Anterior cingulate cortex (tissue), 58 donors: ENCODE measurements at places on chromosomes 3 and 15.

- DNase-seq = peak; percentile 1
Measured at GRCh38 chr3:59341459-59341858, 291.6 kb upstream of the CFAP20DC start.

DNA sequence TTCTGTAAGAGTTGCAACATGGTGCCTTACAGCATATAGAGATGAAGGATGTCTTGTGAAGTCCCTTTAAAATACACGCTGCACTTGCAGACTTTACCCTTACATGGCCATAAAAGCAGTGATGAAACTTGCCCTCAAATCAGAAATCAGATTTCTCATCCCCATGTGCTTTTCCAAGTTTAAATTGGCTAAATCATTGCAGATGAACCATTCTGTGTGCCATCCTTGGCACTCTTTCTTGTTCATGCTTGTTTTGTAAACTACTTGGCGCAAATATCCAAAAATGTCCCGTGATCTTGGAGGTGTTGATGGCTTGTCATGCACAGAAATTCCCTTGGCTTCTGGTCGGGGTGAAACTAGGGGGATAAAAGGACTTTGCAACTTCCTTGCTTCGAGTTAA lies 135.7 kb downstream of the LRIG1 start:
- DNase-seq = no peak

- no peak for DNase-seq
Measured at GRCh38 chr3:38636464-38636863, 13.0 kb downstream of the SCN5A start.

DNA sequence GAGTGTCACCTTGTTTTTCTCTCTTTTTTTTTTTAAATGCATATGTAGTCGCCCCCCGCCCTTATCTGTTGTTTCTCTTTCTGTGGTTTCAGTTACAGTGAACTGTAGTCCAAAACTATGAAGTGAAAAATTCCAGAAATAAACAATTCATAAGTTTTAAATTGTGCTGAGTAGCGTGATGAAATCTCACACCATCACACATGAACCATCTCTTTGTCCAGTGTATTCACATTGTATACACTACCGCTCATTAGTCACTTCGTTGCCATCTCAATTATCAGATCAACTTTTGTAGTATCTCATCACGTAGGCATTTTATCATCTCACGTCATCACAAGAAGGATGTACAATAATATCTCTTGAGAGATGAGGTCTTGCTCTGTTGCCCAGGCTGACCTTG lies 62.5 kb upstream of the MLF1 start:
- no peak for DNase-seq

GRCh38 chr15:36363335-36363734 lies 216.1 kb upstream of the CDIN1 start:
- DNase-seq = no peak

DNA sequence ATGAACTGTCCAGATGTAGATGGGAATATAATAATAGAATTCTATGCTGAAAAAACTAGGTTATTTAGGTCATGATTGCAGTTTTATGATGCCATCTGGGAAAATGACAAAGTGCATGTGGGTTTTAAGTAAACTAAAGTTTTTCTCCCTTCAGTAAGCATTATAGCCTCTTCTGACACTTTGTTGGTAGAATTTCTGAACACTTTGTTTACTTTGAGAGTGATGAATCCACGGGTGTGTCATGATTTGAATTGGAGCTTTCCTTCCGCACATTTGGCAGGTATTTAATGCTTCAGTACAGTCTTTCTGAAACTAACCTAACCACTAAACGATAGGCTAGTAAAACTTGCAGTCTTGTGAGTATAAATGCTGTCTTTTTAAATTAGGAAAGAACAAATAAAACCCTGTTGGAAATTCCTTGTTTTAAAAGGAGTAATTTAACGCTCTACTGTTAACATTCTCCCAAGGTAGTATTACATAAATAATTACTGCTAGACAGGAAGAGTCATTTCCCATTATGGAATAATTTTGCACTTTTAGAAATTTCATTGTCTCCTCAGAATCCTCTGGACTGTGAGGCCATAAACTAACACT lies 7.0 kb downstream of the FILIP1L start:
- DNase-seq = no peak

DNA sequence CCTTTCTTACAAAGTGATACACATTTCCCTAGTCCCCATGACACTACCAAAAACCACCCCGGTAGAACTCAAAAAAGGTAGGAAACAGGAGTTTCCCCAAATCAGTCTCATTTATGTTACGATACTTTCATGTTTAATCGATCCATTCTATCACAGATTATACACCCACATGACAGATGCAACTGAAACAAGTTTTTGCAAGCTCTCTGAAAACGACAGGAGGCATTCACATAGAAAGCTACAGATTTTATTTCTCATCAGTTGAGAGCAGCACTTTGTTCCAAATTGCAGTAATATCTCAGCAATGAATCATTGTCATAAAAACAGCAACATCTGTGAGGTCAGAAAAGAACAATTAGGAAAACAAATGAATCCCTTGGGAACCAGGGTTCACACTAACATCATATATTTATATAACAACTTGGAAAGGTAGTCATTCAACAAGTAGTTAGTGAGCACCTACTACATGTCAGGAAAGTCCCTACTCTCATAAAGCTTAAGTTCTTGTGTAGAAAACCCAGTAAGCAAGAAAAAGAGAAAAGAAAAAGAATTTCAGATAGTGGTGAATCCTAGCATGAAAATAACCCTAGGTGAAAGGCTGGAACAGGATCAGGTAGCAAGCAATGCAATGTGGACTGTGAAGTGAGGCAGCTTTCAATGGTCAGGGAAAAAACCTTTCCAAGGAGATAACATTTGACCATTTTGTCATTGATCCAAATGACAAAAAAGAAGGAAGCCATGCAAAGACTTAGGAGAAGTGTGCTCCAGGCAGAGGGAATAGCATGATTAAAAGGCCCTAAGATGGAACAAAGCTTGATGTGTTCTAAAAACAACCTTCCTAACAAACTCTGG lies 8.3 kb downstream of the PLD1 start:
- no peak for DNase-seq

- DNase-seq = no peak
Measured at GRCh38 chr15:33021806-33022389, 172.6 kb downstream of the FMN1 start.

DNA sequence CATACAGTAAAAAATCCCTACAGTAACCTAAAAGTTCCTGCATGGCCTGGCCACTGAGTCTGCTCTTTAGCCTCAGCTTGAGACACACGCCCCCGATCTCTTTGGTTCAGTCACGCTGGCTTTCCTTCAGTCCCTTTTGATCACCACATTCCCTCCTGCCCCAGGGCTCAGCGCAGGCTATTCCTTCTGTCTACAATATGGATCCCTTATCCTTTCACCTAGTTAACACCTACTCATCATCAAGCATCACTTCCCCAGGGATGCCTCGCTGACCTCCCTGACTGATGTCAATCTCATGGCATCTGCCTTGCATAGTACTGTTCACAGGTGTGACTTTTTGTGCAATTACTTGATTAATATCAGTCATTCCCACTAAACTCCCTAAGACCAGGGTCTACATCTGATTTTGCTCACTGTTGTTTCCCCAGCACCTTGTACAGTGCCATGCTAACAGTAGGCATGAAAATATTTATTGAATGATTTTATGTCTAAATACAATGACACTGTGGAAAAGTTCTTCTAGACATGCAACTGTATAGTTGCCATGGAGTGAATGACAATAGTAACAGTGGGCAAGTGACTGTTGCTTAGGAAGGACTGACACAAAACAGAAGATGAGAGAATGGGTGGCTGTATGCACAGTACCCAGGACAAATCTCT lies at the start of gene SNTN:
TSS of gene SNTN (plus strand) at position 610 of the 660 bp plus-strand sequence. CDS start at position 623, 13 bp downstream.
- no peak for DNase-seq

- no peak for DNase-seq
Measured at GRCh38 chr3:71491154-71491752, 92.3 kb downstream of the FOXP1 start.

DNA sequence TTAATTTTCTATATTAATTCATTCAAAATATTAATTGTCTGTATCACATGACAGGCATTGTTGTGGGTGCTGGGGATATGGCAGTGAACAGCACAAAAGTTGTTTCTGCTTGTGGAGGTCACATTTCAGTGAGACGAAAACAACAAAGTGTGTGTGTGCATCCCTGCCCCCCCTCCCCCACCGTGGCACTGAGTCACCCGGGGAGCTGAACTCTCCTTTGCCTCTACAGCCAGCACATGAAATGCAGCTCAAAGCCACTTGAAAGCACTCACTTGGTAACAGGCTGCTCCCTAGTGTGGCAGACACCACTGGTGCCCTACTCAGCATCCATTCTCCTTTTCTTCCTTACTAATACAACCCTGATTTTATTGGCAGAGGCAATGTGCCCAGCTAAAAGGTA lies 16.9 kb upstream of the SCAMP5 start:
- no peak for DNase-seq

GRCh38 chr3:171755015-171755589 lies 55.2 kb downstream of the PLD1 start:
- no peak for DNase-seq

DNA sequence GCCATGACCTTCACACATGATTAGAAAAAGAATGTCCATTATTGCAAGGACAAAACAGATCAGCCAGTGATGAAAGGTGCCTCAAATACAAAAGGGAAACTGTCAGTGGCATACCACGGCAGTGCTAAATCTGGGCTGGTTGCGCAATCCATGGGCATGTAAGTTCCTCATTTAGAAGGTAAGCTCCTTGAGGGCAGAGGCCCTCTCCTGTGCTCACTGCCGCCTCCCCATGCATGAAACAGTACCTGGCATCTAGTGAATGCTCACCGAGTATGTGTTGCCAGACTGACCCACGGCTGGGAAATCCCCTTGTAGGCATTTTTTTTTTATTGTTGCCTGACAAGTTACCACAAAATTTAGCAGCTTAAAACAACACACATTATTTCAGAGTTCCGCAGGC lies 312.1 kb upstream of the CHRM5 start:
- no peak for DNase-seq

- no peak for DNase-seq
Measured at GRCh38 chr3:71066356-71066755, 517.2 kb downstream of the FOXP1 start.

- no peak for DNase-seq
Measured at GRCh38 chr3:9930804-9931418, 2.7 kb upstream of the CRELD1 start.

DNA sequence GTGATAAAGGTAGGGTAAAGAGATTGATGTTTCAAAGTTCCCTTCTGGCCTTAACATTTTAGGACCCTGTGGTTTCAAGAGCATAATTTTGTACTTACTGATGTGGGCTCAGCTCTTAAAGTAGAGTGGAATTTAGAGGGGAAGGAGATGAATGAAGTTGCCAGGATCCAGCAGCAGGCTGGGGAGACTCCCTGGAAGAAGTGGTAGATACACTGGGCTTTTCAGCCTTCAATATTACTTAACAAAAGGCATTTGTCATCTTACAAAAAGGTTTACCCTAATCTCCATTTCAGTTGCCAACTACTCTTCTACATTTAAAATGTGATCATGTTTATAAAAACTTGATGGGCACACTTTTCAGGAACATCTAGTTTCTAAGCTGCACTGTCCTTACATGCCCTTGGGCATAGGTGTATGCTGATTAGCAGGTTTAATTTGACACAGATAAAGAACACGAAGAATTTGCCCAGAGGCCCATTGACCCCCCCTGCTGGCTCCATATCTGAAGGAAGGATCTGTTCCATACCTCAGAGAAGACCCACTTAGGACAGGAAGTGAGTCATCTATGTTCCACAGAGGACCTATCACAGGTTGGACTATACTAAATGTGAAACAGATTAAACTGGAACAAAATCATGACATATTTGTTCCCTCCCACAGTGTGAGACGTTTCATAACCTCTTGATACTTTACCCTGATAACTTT lies 93.0 kb upstream of the LPP start:
- no peak for DNase-seq

- DNase-seq = no peak
Measured at GRCh38 chr15:27448986-27449385, 478.0 kb downstream of the GABRG3 start.
